Activated naive CD4-positive, alpha-beta T cell treated with anti-CD3 and anti-CD28 coated beads, Interleukin-2, amount 50 U/mL, for 72 hours (primary cell): ENCODE measurements at places on chromosomes 6 and 20. TPM values are rescaled to one million over a fixed set of nuclear protein-coding genes. Genes with fewer than 3 reads are reported as not detected.

The PROKR2 gene
- total RNA-seq, result not detected

- DNase-seq, result no peak
Observed at GRCh38 chr6:135149376-135149775, 31.7 kb upstream of the MYB start.

GRCh38 chr6:49519660-49520059 is 19.9 kb downstream of the GLYATL3 start:
- DNase-seq, result no peak

DNA sequence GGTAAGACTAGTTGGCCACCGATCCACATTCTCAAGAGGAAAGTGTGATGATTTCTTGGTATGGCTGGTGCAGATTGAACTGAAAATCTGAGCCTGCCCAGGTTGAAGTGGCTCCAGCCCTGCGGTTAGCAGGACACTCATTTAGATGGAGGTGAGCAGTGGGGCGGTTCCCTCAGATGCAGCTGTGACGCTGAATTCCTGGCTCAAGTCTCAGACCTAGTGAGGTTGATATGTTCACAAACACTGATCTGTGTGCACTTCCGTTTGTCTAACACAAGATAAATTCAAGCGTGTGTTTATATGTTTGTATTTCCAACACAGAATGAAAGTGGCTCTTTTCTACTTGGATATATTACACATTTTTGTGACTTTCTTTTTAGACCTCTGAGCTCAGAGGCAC is 83.4 kb upstream of the FRMD1 start:
- DNase-seq, result no peak

GRCh38 chr6:46684771-46685170 is 2.9 kb upstream of the TDRD6 start:
- DNase-seq, result no peak

DNA sequence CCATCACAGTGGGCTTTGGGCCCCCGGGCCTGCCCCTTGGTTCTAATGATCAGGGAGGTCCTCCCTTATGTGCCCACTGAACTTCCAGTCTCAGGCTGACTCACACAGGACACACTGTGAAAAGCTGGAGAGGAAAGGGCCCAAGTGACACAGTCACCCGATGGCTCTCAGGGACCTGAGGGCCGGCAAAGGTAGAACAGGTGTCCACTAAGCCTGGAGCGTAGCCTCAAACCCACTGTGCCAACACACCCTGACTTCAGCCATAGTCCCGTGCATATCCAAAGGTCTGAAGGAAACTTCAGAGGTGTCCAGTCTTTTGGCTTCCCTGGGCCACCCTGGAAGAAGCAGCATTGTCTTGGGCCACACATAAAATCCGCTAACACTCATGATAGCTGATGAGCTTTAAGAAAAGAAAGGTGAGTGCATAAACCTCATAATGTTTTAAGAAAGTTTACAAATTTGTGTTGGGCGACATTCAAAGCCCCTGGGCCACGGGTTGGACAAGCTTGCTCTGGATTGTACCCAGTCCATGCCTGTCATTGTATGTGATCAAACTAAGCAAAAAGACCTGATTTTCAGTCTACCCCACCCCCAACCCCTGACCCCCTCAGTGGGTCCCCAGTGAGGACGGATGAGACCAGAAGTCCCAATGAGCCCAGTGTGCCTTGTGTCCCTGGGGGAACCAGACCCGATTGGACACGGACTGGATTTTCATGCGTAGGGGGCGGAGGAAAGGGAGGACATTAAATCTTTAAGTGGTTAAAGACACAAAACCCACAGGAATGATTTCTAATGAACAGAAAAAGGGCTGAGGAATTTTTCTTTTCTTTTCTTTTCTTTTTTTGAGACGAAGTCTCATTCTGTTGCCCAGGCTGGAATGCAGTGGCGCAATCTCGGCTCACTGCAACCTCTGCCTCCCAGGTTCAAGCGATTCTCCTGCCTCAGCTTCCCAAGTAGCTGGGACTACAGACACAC is 6.1 kb downstream of the RAMACL start:
- no peak for DNase-seq

DNA sequence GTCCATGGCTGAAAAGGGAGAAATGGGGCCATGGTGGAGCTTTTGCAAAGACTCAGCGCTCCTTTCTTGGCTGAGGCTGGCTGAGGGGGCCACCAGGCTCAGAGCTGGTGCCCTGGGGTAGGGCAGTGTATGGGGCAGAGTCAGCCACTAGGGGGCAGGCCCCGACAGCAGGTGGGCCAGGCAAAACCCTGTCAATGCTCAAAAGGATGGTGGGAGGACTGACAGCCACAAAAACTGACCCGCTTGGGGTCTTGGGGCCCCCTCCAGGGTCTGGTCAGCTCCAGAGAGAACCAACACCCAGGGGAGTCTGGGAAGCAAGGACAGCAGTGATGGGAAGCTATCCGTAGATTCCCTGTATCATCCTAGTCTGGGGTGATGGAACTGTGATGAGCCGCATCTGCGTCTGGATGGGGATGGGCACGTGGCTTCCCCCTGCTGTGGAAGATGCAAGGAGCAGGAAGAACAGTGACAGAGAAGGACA is 306.9 kb downstream of the DHX35 start:
- peak; percentile 61 for DNase-seq

GRCh38 chr6:128696691-128697689 is 176.6 kb upstream of the PTPRK start:
- DNase-seq, result no peak
